ENCODE measurements at places on chromosomes 3 and 15.

- no peak for DNase-seq
These were observed 16.1 kb upstream of the SEC61A1 start for GRCh38 chr3:128036119-128036518.

DNA sequence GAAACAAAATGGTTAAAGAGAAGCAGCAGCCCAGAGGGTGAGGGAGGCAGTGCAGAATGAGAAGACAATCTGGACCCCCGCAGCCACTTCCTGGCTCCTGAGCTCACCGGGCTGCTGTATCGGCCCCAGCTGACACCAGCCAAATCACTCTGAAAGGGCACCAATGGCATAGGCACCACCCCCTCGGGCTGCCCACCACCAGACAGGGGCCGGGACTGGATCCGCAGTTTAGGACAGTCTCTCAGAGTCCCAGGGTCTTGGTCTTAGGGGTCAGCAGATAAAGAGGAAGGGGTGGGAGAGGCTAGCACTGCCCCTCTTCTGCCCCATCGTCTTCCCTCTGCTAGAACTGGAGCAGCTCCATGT is 17.9 kb upstream of the EHD4 start:
- DNase-seq, result peak; percentile 70

DNA sequence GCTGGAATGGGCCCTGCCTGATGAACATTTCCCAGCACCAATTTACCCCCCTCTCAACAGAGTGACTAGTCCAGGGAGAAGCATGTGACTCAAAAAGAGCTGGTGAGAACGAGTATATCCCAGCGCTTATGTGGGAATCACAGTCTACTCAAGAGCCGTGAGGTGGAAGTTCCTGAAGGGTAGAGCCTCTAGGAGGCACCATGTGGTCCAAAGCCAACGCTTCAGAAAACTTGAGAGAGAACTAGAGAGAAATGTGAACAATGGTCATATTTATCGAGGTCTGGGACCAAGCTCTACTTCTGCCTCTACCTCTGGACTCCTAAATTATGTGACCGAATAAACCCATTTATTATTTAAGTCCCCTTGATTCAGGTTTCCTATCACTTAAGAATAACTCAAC is 111.0 kb upstream of the RAP2B start:
- no peak for DNase-seq

- no peak for DNase-seq
These were observed 35.7 kb downstream of the ATG7 start for GRCh38 chr3:11307830-11308432.

DNA sequence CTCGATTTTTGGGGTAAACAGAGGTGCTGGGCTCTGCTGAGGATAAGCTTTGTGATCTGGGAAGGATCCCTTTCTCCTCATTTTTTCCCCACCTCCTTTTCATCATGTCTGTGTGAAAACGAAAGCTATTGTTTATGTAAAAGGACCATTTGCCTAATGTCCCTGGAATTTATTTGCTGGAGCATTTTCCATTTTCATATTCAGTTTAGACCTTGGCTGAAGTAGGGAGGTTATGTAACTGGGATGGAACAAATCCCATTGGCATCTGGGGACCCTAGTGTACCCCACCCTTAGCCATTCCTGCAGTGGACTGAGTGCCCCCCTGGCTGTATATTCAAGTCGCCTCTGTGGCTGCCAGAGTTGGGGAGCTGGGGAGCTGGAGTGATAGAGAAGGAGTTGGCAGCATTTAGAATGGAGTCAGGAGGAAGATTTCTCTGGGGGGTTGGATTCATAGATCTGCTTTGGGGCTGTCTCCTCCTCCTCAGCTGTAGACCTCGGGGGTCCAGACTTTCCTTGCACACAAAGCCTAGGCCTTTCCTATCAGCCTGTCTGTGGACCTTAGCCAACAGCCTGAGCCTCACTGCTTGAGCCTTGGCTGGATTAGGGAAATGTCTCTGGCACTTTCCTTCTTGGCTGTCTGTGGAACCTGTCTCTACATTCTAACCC is 270.4 kb upstream of the CTDSPL start:
- no peak for DNase-seq

- DNase-seq, result no peak
These were observed 37.4 kb downstream of the ARIH1 start for GRCh38 chr15:72511536-72511935.

GRCh38 chr3:13594991-13595421 is 46.1 kb downstream of the FBLN2 start:
- DNase-seq, result no peak

DNA sequence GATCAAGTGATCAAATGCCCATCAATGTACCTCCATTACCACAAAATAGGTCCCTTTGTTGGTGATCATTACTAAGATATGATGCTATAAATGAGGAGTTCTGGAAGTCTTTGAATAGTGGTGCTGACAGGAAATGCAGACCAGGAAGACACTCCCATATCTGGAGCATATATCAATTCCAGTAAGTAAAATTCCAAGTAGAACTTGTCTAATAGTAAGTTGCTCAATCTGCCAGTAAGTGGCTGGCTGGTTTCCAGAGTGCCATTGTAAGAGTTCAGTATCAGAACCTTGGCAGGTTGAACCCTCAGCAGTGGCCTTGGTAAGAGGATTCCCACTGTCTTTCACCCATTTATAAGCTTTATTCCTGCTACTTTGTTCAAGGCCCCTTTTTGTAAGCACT is 379.9 kb upstream of the RBMS3 start:
- no peak for DNase-seq

DNA sequence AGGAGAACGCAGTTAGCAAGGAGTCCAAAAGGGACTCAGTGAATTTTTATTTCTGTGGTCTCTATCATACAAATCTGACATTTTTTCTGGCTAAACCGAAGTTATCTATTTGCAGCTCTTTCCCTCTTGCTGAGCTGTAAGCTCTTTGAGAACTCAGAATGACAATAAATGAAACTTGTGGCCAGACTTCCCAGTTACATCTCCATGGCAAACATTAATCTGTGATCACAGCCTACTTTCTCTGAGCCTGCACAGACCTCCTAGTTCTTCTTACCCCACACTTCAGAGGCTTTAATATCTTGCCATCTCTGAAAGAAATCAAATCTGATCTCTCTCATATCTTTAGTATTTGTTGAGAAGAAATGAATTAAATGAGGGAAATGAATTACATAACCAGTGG is 58.0 kb downstream of the PLD1 start:
- DNase-seq, result no peak

DNA sequence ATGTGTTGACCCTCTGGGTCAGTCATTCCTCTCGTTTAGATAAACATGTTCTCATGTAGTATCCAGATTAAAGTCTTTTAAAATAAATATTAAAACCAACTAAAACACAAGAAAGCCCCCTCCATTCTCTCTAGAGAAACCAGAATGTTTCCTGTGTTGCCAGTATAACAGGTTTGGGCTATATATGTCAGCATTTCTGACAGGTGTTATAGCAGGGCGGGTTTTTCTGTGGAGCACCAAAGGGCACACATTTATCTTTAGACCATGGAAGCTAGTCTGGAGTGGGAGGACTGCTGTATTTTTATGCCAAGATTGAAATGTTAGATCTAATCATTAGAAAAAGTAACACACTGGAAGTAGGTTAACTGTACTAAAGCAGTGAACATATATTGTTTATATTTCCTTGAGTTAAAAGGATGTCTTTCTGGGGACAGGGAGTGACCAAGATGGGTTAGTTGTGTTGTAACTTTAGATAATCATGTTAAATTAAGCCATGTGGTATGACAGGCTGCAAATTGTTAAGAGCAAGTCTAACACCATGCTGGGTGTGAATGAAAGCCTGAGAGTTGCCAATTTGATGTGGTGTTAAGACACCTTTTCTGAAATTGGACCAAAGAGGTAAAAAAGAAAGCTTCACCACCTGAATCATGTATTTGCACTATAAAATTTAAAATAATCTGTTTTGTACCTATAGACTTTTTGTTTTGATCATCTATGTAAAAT is 15.6 kb downstream of the KCTD6 start:
- no peak for DNase-seq

- no peak for DNase-seq
These were observed 321.7 kb upstream of the ROPN1 start for GRCh38 chr3:124313621-124314020.

DNA sequence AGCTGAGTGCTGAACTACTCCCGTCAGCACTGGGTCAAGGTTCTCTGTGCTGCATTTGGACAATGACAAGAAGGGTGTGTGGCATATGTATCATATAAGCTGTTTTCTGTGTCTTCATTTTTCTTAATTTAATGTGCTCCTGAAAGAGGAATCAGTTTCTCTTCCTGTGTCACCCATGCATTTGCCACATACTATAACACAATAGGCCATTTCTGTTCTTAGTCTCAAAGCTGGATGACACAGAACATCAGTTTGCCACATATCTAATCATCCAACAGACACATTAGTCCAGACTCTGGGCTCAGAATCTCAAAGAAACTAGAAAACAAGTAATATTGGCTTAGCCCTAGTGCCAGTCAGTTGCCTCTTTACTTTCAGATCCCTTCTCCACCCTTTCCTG is 34.1 kb downstream of the CEP19 start:
- DNase-seq, result no peak

DNA sequence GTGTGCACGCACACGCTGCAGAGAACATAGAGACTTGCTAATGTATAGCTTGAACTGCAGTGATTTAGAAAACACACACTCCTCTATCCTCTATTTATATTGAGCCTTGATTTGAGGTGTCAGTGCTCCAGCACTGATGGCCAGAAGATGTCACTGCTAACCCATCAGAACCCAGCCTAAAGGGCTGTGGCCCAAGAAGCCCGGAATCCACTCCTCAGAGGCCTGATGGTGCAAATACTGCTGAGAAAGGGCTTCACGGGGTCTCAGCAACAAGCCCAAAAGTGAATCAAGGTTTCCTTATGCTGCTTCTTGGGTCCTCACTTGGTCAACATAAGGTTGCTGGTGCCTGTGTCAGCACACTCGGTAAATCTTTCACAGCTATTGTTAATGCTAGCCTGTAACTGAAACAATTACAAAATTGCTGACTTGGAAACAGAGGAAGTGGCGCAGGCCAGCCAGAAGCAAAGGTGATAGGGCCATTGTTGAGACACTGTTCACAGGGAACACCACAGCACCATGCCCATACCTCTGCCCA is 60.3 kb downstream of the HEG1 start:
- no peak for DNase-seq

GRCh38 chr15:68418611-68419161 is 13.3 kb downstream of the ITGA11 start:
- DNase-seq, result peak; percentile 49

DNA sequence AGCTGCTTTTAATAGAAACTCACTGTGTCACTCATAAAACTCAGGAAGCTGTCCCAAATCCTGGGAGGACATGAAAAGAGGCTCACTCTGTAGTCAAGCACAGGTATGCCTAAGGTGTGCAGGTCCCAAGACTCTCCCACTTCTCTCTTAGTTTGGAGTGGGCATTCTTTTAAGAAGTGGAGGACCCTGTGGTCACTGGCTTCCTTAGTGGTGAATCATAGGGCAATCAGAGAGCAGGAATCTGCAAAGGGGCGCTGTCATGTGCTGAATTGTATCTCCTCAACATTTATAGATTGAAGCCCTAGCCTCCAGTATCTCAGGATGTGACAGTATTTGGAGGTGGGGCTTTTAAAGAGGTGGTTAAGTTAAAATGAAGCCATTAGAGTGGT is 47.2 kb upstream of the ZBTB38 start:
- DNase-seq, result no peak

DNA sequence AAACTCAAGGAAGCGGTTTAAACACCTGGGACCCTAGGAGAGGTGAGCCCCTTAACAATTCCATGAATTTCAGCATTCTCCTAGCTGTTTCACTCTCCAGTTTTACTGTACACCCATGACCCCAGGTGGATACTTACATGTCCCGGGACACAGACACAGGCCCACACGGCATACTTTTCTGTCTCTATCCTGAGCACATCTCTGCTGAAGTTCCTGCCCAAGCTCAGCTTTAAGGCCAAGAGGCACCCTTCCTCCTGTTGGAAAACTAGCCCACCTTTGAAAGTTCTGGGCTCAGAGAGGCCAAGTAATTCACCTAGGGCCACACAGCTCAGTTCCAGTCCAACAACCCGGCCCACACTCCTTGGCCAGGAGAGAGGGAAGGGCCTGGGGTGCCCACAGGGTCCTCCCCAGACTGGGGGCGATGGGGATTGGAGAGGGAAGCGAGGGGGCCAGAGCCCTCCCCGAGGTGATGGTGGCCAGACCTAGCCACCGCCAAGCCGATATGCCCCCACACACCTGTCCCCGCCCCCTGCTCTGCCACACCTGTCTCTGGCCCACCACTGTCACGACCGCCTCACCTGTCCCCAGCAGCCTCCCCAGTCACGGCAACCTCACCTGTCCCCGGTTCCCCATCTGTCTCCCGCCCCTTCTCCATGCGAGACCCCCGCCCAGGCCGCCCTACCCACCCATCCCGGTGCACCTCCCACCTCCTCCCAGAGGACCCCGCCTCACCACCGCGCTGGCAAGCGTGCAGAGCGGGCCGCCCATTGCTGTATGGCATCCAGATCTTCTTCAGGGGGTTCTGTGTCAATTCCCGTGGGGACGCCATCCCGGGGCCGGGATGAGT is 431 bp downstream of the PFKFB4 start:
- no peak for DNase-seq

GRCh38 chr3:192332386-192333291 is 394.7 kb downstream of the FGF12 start:
- DNase-seq, result no peak

DNA sequence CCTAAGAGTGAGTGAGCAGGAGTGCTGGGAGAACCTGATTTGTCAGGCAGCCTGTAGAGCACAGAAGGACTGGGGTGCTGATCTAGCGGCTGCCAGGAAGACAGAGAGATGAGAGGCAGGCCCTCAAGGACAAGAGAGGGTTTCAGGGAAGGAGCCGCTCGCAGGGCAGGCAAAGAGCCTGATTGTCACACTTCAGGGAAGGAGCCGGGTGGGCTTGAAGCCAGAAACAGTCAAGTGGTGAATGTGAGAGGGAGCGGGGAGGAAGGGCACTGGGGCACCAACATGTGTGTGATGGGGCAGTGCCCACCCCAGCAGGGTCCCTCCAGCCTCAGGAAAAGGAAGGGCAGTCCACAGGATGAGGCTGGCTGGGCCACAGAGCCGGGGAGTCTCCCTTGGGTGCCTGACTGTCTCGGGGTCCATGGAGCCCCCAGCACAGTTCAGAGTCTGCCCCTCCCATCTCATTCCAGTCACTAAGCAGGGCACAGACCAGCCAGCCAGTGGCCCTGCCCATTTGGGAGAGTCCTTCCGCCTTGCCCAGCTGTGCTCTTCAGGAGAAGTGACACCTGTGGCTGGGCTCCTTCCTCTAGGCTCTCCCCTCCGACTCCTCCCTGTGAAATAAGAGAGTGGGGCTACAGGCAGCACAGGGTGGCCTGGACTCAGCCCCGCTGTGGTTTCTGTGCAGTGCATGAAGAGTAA is 148.6 kb downstream of the RAB11A start:
- no peak for DNase-seq

Data from cardiac septum (tissue), 1 donor.